ENCODE measurements at places on chromosomes 5 and 9.

GRCh38 chr9:24035816-24036215, 209.8 kb upstream of the ELAVL2 start:
- no peak for DNase-seq

- DNase-seq: no peak
These were observed 103.2 kb upstream of the SPATA31D4 start for GRCh38 chr9:81824802-81825730.

DNA sequence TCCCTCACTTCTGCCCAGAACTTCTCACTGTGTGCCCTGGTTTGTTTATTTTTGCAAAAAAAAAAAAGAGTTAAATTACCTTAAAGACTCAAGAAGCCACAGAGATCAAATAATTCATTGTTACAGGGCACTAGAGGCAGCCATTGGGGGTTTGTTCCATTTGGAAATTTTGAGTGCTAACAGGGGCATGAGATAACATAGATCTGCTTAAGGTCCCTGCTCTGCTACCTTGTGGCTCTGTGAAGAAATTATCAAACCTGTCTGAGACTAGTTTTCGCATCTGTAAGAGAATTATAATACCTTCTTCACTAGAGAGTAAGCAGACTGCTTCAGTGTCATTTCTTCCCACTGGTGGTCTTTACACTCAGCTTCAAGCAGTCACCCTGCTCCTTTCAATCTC, 394 bp downstream of the TLR4 start:
- no peak for DNase-seq

GRCh38 chr5:65811885-65812284, 89.9 kb downstream of the NLN start:
- DNase-seq: no peak

DNA sequence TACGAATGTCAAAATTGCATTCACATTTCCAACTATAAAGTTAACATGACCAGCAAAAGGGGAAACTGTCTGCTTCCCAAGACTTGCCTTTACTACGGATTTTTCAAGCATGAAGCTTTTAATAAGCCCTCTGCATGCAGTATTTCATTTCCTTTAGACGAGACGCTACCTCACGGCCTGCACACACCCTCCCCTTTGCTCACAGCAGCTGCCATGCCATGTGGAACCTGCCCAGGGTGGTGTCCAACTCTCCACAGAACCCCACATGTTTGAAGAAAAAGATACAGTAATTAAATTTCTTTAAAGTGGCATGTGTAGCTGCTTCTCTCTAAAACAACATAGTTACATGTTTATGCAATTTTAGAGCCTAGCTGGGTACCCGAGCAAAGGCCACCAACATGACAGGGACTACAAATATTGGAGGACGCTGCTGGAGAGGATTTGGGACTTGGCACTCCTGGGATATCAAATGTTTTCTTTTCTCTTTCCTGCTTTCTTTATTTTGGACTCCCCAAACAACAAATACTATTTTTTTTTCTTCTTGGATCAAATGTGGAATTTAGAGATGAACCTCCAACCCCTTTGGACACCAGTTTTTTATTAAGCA, 256.9 kb upstream of the PCSK5 start:
- DNase-seq: no peak

DNA sequence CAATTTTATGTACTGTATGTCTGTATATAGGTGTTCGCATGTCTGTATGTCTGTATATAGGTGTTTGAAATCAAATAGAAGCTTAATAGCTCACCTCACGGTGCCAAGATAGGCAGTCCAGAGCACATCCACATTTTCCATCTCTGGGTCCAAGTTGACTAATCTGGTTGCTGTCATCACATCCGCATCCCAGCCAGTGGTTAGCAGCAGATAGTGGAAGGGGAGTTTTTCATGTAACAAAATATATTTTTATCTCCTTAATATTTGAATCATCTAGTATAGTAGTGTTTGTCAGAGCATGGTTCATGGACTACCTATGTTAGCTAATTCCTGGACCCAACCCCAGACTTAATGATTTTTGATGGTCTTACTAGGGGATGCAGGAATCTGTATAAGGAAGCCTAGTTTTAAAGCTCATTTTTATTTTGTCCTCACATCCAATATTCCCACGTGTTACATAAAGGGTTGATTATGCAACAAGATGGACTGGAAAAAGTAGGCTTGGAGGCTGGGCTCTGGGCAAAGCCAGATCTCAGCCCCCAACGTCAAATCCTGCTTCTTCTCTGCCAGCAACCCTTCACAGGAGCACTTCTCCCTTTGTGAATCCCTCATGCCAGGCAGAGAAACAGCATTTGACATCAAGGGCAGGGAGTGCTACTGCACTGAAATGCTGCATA, 219.7 kb downstream of the ZSWIM6 start:
- DNase-seq: no peak

DNA sequence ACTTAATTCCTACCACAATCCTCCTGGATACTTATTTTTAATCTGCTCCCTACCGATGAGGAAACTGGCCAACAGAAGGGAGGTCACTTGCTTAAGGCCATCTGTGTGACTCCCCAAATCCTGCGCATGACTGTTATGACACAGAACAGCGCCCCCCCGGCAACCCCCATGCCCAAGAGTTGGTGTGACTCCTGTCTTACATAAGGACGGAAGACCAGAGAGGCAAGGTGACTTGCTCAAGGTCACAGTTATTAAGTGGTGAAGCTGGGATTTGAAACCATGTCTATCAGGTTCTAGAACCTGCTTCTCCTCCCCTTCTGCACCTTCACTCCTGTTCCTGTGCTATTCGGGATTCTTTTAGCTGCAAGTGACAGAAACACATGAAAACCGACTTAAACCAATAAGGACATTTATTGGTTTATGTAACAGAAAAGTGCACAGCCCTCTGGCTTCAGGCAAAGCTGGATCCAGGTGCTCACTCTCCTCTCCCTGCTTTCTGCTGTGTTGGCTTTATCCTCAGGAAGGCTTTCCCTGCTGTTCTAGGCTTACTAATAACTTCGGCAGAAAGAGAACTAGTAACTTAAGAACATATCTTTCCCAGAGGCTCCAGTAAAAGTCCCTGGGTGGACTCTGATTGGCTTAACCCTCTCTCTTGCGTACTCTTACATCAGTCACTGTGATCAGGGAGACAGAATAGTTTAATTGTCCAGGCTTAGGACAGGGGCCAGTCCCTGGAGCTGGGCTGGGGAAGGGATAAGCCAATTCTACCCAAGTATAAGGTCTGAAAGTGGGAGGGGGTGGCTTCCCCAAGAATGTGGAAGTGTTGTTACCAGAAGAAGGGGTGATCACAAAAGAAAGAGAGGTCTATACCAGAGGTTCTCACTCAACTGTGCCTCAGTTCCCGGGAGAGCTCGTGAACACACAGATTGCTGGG, 43.7 kb downstream of the FGF18 start:
- no peak for DNase-seq

DNA sequence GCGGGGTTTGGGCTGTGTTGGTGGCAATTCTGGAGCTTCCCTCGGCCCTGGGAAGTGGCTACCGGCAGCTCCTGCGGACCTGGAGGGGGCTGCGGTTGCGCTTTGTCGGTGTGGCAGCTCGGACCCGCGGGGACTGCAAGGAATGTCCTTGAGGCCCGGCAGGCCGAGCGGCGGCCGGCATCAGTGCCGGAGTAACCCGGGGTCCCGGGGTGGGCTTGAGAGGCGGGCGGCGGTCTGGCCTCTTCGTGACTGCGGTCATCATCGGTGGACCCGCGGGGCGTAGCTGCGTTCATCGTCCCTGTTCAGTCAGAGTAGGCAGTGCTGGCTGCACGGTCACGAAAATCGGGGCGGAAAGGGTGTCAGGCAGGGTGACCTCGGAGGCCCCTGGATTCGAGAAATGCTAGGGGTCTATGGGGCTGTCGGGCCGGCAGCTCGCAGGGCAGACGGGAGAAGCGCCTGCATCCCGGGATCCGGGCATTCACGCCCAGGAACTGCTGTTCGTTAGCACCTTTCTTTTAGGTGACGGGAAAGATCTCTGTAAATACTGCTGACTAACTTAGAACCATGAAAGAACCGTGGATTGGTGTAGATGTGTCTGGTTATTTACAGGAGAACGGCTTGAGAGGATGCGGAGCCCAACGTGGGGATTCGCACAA, 474 bp downstream of the HMGCR start:
- DNase-seq: no peak

DNA sequence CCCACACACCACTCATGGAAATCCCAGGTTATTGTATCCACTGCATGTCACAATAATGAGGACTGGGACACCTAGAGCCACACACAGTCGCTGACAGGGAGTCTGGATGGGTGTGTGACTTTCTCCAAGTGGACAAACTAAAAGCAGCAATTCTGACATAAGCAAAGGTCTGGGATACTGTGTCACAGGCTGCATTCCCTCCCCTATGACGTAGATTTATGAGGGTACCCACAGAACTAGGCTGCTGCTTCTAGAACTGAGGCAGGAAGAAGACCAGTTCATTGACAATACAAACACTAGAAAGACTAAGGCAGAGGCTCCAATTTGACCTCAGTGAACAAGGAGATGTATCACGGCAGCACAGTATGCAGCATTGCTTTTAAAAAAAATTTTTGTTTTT, 63.6 kb upstream of the TBCA start:
- DNase-seq: no peak

- no peak for DNase-seq
These were observed 12.1 kb upstream of the GRHPR start for GRCh38 chr9:37410354-37410861.

DNA sequence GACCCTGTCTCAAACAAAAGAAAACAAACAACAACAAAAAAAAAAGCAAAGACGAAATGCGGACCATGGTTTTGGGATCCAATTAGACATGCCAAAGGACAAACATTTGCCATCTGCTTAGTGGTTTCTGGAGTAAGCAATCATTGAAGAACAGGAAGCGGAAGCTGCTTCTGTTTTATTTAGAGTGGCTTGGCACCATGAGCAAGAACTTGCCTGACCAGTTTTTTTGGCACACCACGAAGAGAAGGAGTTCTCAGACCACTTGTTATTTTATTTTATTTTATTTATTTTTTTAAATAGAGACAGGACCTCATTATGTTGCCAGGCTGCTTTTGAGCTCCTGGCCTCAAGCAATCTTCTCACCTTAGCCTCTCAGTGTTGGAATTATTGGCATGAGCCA, 17.0 kb downstream of the BTF3 start:
- DNase-seq: no peak

DNA sequence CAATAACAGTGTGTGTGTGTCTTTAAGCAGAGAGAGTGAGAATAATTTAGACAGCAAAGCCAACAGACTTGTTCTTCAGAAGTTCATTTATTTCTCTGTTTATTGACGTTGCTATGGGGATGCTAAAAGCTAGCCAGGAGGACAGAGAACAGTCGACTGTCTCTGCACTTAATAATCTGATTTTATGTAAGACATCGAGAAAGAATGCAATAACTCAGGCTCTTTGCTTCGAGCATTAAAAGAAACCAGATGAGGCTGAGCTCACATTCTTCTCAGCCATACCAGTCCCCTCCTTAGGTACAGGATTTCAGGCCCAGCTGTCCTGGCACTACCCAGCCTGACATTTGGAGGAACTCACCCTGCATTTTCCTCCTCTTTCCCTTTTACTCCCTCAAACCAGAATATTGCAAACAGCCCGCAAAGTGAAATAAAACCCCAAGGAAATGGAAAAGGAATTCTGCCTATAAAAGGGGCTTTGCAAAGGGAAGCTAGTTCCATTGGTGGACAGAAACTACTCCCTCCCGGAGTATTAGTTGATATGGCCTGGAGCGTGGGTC, 44.5 kb upstream of the DPYSL3 start:
- no peak for DNase-seq

DNA sequence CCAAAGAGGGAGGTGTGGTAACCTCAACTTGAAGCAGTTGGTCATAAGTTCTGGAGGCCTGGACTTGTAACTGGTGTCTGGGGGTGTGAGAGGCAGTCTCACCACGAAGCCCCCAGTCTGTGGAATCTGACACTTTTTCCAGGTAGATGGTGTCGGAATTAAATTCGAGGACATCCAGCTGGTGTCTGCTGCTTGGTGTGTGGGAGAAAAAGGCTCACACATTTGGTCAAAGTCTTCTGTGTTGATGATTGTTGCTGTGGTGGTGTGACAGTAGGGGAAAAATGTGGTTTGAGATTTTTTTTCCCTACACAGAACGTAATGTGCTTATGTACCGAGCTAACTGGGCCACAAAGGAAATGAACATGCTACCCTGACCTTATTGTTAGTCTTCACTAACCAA, 251.9 kb downstream of the MAT2B start:
- DNase-seq: no peak

GRCh38 chr5:107466233-107466769, 204.4 kb downstream of the EFNA5 start:
- no peak for DNase-seq

GRCh38 chr9:91023741-91024140, 222.1 kb downstream of the SYK start:
- DNase-seq: no peak

DNA sequence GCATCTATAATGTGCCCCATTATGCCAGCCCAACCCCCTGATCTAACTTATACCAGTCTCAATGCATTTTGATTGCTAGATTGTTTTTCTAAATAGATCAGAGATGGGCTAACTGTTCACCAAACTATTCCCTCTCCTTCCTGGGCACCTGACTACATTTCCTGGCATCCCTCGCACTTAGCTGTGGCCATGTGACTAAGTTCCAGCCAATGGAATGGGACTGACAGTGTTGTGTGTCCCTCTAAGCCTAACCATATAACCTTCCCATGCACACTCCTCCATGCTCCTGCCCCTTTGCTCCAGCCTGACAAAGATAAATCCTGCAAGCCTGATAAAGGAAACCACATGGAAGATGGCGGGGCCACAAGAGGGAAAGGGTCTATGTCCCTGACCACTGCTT, 12.3 kb upstream of the IFNK start:
- DNase-seq: no peak

DNA sequence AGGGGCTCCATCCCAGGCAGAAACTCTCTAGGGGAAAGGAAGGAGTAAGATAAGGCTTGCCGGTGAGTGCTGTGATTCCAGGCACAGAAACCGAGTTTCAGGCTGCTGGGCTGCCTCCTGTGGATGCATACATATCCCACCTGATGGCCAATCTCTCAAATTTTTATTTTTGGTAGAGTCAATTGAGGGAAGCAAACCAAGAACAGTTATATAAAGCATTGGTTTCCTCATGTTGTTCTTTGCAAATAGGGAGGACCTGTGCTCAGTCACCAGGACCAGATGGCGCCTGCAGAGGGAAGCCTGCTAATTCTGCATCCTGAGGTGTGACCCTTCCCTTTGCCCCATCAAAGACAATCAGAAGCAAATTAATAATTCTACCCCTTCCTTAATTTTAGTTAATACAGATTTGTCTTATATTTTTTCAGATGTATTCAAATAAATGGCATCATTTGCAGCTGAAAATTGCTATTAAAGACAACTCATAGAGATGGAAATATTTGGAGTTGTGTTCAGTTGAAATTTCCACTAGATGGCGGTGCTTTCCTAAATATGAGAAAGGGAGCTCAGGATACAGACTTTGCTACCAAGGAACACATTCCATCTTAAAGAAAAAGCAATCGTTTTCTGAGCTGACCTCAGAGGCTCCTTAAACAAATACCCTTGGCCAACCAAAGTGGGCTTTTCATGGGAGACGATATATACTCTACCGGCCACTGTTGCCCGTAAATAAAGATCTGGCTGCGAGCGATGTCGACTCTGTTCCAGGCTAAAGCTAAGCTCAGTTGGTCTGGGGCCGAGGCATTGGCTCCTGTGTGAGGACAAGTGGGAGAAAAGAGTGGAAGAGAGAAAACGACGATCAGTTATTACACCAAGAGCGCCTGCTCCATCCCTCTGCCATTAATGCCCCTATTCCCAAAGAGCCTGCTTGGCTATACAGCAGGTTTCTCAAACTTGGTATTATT, 225.7 kb upstream of the KLF9 start:
- no peak for DNase-seq

GRCh38 chr5:55454282-55454681, 80.5 kb downstream of the PLPP1 start:
- DNase-seq: no peak

Measured in NCI-H187 (cell line).